ENCODE measurements at places on chromosomes 2 and 18. TPM values are rescaled to one million over a fixed set of nuclear protein-coding genes. Genes with fewer than 3 reads are reported as not detected.

DNA sequence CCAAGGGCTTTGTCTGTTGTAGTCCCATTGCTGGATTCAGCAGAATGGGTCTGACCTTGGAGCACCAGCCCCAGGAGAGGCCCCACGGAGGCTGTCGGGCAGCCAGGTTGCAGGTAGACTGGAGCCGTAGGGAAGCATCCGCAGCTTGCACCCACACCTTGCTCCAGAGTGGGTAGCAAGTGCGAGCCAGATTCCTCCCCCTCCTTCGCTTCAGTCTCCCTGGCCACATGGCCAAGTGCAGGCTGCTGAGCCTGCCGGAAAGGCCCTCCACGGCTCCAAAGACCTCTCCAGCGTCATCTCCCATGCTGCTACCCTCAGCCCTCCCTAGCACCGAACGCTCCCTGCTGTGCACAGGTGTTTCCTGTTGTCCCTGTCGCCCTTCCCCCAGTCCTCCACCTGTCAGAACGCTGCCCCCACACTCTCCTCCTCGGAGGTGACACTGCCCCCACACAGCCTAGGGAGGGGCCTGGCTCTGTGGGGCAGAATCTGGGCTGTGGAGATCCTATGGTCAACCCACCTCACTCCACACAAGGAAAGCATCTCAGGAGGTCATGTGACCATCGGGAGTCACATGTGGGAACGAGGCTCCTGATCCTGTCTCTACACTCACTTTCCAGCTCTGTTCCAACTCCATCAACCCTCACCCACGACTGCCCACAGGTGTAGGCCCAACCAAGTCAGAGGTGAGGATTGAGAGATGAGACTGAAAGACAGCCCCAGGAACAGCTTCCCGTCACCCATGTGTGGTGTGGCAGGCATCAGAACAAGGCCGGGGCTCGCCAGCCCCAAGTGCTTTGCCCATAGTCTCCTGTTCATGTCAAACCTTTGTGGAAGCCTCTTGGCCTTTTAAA, 8.3 kb downstream of the KCNF1 start:
- H3K27ac ChIP-seq: no peak overlapping the region
- peaks cover 4% of the 10 kb centered on the region for H3K4me1 ChIP-seq
- DNase-seq: no peak
- no peaks in the 10 kb centered on the region for H3K36me3 ChIP-seq
- peaks cover 2% of the 10 kb centered on the region for H3K27me3 ChIP-seq

DNA sequence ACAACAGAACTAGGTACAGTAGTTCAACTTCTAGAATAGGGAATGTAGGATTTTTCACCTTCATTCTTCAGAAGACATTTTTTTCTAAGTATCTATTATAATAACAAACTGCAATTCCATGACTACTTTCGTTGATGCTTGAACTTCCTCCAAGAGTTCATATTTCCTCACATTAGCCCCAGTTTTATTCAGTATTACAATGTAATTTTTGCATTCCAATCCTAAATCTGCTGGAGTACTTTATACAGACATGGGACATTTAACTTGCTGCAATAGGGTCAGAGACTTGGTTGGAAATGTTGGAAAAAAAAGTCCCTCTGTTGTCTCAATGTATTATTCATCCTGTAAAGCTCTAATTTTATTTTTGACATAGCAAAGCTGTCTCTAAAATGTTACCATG, 19.6 kb upstream of the FTCDNL1 start:
- no peak overlapping the region for H3K4me3 ChIP-seq
- H3K27me3 ChIP-seq: no peaks in the 10 kb centered on the region
- H3K36me3 ChIP-seq: no peaks in the 10 kb centered on the region
- H3K4me1 ChIP-seq: no peaks in the 10 kb centered on the region

UNC80 gene
- 0.27 TPM for total RNA-seq

GRCh38 chr2:27275211-27276150, at the start of gene DNAJC5G:
TSS of gene DNAJC5G (plus strand) at chr2:27275433. CDS start at chr2:27276729, 1,296 bp downstream.
- no peak within 1 kb of the TSS for H3K4me3 ChIP-seq
- no peaks in the 10 kb centered on the region for H3K36me3 ChIP-seq
- DNase-seq: no peak
- no peak within 1 kb of the TSS for H3K27ac ChIP-seq

MAP2 gene
- total RNA-seq: 15.9 TPM

GRCh38 chr18:56267334-56267733, 371.1 kb downstream of the TXNL1 start:
- no peaks in the 10 kb centered on the region for H3K4me1 ChIP-seq
- no peak overlapping the region for H3K27ac ChIP-seq
- H3K27me3 ChIP-seq: no peaks in the 10 kb centered on the region
- DNase-seq: peak; percentile 26
- no peaks in the 10 kb centered on the region for H3K36me3 ChIP-seq
- H3K4me3 ChIP-seq: no peak overlapping the region

- no peaks in the 10 kb centered on the region for H3K27me3 ChIP-seq
- no peak overlapping the region for H3K4me3 ChIP-seq
- no peaks in the 10 kb centered on the region for H3K36me3 ChIP-seq
- DNase-seq: no peak
Observed at GRCh38 chr2:53211201-53211774, 556.3 kb upstream of the CHAC2 start.

- DNase-seq: no peak
- H3K36me3 ChIP-seq: no peaks in the 10 kb centered on the region
Observed at GRCh38 chr2:148596018-148596417, 48.5 kb upstream of the EPC2 start.

DNA sequence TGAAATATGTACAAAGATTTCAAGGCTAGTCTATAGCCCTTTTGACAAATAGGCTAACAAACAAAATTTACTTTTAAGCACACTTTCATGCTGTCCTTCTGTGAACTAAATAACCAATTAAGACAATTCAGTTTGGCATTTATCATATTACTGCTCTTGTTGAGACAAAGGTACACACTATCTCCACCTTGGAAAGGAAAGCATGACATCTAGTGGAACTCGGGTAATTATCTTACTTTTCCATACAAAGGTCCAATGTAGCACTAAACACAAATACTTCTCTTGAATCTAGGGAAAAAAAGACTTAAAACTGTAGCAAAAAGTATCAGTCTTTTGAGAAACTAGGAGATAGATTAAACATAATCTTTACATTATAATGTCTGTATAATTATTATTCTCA, 125.0 kb upstream of the CD226 start:
- H3K27ac ChIP-seq: no peak overlapping the region
- peak; percentile 37 for DNase-seq
- no peaks in the 10 kb centered on the region for H3K36me3 ChIP-seq
- no peak overlapping the region for H3K4me3 ChIP-seq
- H3K27me3 ChIP-seq: no peaks in the 10 kb centered on the region

DNA sequence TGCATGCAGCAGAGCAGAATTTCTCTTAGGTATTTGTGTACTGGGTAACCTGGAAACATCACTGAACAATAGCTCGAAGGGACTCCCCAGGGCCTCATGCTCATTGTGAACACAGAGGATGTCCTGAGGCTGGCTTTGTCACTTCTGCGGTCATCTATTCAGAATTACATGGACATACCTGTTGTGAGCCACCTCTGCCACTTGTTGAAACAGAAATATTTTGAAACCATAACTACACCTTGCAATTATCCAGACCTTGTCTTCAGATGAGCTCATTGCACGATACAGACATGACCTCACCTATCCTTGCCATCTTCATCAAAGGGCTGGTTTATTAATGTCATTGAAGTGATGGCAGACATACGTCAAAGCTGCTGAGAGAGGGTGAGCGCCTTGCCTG, 23.4 kb upstream of the CREG2 start:
- no peaks in the 10 kb centered on the region for H3K27me3 ChIP-seq
- H3K36me3 ChIP-seq: no peaks in the 10 kb centered on the region
- H3K27ac ChIP-seq: no peak overlapping the region
- no peak overlapping the region for H3K4me3 ChIP-seq
- no peak for DNase-seq

TMEM17 gene
- total RNA-seq: 4.0 TPM

- H3K4me3 ChIP-seq: peak within 1 kb of the TSS; percentile 58
- H3K27ac ChIP-seq: no peak within 1 kb of the TSS
- H3K4me1 ChIP-seq: peaks cover 12% of the 10 kb centered on the region
- no peaks in the 10 kb centered on the region for H3K36me3 ChIP-seq
- DNase-seq: peak; percentile 42
Observed at GRCh38 chr2:170715062-170715931, at the start of gene SP5. TSS of gene SP5 (plus strand) at chr2:170715337. CDS start at chr2:170715513, 176 bp downstream.

DNA sequence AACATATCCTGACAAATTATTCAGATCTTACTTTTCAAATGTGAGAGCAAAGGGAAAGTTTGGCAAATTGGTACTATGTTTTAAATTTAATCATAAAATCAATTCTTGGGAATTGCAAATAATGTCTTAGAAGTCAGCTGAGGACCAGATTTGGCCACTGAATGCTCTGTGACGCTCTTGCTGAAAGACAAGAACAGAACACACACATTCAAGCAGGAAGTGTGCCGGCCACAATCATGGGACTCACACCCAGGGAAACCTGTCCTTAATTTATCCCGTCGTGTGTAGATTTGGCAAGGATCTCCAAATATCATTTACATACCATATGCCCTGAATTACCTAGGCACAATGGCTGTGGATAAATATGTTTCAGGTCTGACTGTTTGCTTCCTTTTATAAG, 253.1 kb downstream of the TCF4 start:
- peaks cover 15% of the 10 kb centered on the region for H3K4me1 ChIP-seq
- H3K4me3 ChIP-seq: no peak overlapping the region
- H3K27ac ChIP-seq: no peak overlapping the region
- no peaks in the 10 kb centered on the region for H3K36me3 ChIP-seq
- H3K27me3 ChIP-seq: no peaks in the 10 kb centered on the region
- DNase-seq: no peak

IL36A gene
- total RNA-seq: not detected

DNA sequence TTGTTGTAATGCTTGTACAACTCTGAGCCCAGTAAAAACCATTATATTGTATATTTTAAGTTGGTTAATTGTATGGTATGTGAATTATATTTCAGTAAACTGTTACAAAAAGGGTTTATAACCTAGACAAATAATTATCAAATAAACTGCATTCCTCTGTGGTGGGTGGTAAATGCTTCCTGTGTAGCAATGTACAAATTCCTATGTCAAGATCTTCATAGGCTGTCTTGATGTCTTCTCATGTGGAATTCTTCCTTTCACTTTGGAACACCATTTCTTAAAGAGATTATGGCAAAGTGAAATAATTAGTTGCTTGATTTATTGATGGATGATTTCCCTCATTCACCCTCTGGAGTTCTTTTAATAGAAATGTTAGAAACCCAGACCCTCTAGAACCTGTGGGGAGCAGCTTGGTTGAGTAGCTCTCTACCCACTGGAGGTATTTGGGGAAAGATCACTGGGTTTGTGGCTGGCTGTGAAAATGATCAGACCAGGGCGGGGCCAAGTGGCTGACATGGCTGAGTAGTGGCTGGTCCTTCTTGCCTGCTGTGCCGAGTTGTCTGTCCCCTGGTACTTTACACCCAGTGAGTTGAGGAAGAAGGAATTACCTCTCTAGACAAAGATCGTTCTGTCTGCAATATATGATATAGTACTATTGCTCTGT, 22.4 kb upstream of the MGAT5 start:
- peak; percentile 21 for DNase-seq
- H3K27me3 ChIP-seq: no peaks in the 10 kb centered on the region
- peak overlapping the region; percentile 23 for H3K27ac ChIP-seq
- H3K4me1 ChIP-seq: peaks cover 33% of the 10 kb centered on the region

GRCh38 chr2:42199626-42200025, 30.5 kb downstream of the EML4 start:
- H3K27me3 ChIP-seq: no peaks in the 10 kb centered on the region
- no peak for DNase-seq
- H3K4me1 ChIP-seq: peaks cover 18% of the 10 kb centered on the region

DNA sequence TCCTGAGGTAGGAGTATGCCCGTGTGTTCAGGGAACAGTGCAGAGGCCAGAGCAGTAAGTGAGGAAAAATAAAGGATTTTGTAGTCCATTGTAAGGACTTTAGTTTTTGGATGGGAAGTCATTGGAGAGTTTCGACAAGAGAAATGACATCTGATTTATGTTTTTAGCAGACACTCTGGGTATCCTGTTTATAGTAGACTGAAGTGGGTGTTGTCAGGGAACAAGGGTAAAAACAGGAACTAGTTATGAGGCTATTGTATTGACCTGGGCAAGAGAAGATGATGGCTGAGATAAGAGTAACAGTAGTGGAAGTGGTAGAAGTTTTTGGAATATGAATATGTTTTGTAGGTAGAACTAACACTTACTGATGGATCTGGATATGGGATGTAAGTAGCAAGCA, 59.8 kb downstream of the GTF2A1L start:
- no peak for DNase-seq
- no peaks in the 10 kb centered on the region for H3K36me3 ChIP-seq
- no peaks in the 10 kb centered on the region for H3K27me3 ChIP-seq
- no peak overlapping the region for H3K4me3 ChIP-seq
- H3K27ac ChIP-seq: no peak overlapping the region

DNA sequence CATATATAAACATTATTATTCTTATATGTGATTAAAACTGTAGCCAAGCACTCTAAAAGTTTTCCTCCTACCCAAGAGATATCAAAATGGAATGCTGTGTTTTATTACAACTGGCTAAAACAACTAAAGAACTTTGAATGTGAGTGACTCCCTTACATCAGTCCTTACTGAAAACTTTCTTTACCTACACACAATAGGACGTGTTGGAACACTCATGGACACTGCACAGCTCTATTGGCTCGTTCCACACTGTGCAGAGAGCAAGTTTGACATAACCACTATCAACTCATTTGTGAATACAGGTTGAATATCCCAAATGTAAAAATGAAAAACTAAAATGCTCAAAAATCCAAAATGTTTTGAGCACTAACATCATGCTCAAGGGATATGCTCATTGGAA, 650.6 kb downstream of the SLC4A3 start:
- H3K4me3 ChIP-seq: no peak overlapping the region
- no peaks in the 10 kb centered on the region for H3K36me3 ChIP-seq
- DNase-seq: no peak
- H3K4me1 ChIP-seq: peaks cover 37% of the 10 kb centered on the region
- no peaks in the 10 kb centered on the region for H3K27me3 ChIP-seq
- H3K27ac ChIP-seq: peak overlapping the region; percentile 63

DNA sequence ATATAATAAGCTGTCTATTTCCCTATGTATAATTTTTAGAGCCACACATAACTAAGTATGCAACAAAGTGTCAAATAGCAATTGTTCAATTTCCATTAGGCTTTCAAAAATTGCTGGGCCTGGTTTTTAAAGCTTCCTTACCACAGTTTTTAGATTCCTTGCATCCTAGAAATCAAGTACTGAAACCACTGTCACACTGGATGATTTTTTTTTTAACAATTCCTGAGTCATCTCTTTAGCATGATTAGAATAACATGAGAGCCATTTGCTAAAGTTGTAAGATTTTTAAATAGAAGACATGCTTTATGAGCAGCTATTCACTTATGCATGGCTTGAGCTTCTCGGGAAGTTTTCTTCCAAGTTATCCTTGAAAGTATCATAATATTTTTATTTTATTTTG, 319.5 kb upstream of the NXPH2 start:
- no peak overlapping the region for H3K27ac ChIP-seq
- H3K4me3 ChIP-seq: no peak overlapping the region
- H3K4me1 ChIP-seq: no peaks in the 10 kb centered on the region
- peak; percentile 25 for DNase-seq
- H3K36me3 ChIP-seq: no peaks in the 10 kb centered on the region

LMAN1 gene
- 123 TPM for total RNA-seq

- no peak overlapping the region for H3K4me3 ChIP-seq
- H3K27me3 ChIP-seq: peaks cover 81% of the 10 kb centered on the region
- DNase-seq: peak; percentile 46
- H3K36me3 ChIP-seq: no peaks in the 10 kb centered on the region
- peaks cover 6% of the 10 kb centered on the region for H3K4me1 ChIP-seq
Observed at GRCh38 chr2:174341293-174341994, 6.7 kb downstream of the SP9 start.

All from astrocyte (in vitro differentiated cells and primary cell).